ENCODE measurements at places on chromosomes 12 and 14. TPM values are rescaled to one million over a fixed set of nuclear protein-coding genes. Genes with fewer than 3 reads are reported as not detected.

CCNT1 gene
- total RNA-seq, result 52.4 TPM

DPF3 gene
- 1.7 TPM for total RNA-seq

LTB4R gene
- total RNA-seq, result 3.7 TPM

PLEKHD1 gene
- not detected for total RNA-seq

RDH16 gene
- total RNA-seq, result 0.36 TPM

PTPRO gene
- 0.22 TPM for total RNA-seq

KDM2B gene
- total RNA-seq, result 50.5 TPM

- H3K4me1 ChIP-seq, result no peaks in the 10 kb centered on the region
- peaks cover 3% of the 10 kb centered on the region for H3K36me3 ChIP-seq
- DNase-seq, result no peak
- no peaks in the 10 kb centered on the region for H3K27me3 ChIP-seq
Observed at GRCh38 chr12:12954356-12954755, 2.4 kb upstream of the GPRC5D start.

- no peaks in the 10 kb centered on the region for H3K27me3 ChIP-seq
- no peak overlapping the region for H3K4me3 ChIP-seq
- no peaks in the 10 kb centered on the region for H3K36me3 ChIP-seq
- DNase-seq, result no peak
Observed at GRCh38 chr12:92492995-92493394, 209.8 kb upstream of the PLEKHG7 start.

- H3K4me3 ChIP-seq, result no peak overlapping the region
- H3K4me1 ChIP-seq, result no peaks in the 10 kb centered on the region
- DNase-seq, result no peak
Observed at GRCh38 chr14:105761842-105762241, 235.5 kb downstream of the TMEM121 start.

- H3K4me1 ChIP-seq, result no peaks in the 10 kb centered on the region
- DNase-seq, result peak; percentile 13
- H3K27me3 ChIP-seq, result peaks cover 23% of the 10 kb centered on the region
- H3K36me3 ChIP-seq, result no peaks in the 10 kb centered on the region
- H3K4me3 ChIP-seq, result no peak overlapping the region
Observed at GRCh38 chr12:101564912-101565311, 29.9 kb upstream of the MYBPC1 start.

DNA sequence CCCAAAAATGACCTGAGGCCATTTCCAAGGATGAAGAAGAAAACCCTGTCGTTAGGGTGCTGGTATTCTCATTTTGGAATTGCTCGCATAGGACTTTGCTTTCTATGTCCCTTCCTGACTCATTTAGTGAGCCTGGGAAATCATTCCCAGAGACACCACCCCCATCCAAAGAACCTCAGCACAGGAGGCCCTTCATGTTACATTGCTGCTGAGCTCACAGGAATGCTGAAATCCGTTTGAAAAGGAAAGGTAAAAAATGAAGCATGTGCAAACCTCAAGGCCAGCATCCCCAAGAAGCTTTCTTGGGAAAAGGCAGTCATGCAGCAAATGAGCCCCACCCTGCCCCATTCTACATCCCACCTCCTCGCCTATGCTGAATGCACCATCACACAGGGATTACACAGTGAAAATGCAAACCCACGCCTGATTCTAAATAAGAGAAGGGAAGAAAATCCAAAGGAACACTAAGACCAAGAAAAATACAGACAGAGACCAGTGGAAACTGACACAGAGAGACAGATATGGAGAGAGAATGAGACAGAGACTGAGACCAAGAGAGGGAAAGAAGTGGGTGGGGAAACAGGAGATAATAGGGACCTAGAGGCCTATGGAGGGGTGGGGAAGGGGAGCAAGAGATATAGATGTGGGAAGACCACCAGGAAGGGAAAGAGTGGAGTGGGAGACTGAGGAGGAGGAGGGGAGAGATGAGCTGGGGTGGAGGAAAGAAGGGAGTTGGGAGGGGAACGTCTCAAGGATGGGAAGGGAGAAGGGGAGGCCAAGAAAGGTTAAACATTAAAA, 33.5 kb downstream of the NIN start:
- no peaks in the 10 kb centered on the region for H3K36me3 ChIP-seq
- no peaks in the 10 kb centered on the region for H3K4me1 ChIP-seq
- H3K4me3 ChIP-seq, result no peak overlapping the region
- DNase-seq, result no peak

GRCh38 chr14:74952697-74953484, 2.5 kb downstream of the PGF start:
- H3K27ac ChIP-seq, result no peak overlapping the region
- H3K36me3 ChIP-seq, result no peaks in the 10 kb centered on the region
- no peak overlapping the region for H3K4me3 ChIP-seq
- no peak for DNase-seq
- peaks cover 55% of the 10 kb centered on the region for H3K4me1 ChIP-seq

GRCh38 chr12:48472259-48472658, at the start of gene ANP32D:
Gene ANP32D (plus strand): TSS chr12:48472559. CDS start chr12:48472665, 106 bp downstream.
- no peak within 1 kb of the TSS for H3K27ac ChIP-seq
- no peaks in the 10 kb centered on the region for H3K36me3 ChIP-seq
- H3K4me3 ChIP-seq, result no peak within 1 kb of the TSS
- H3K4me1 ChIP-seq, result no peaks in the 10 kb centered on the region
- no peak for DNase-seq
- no peaks in the 10 kb centered on the region for H3K27me3 ChIP-seq
